ENCODE measurements at places on chromosomes 6 and 20.

DNA sequence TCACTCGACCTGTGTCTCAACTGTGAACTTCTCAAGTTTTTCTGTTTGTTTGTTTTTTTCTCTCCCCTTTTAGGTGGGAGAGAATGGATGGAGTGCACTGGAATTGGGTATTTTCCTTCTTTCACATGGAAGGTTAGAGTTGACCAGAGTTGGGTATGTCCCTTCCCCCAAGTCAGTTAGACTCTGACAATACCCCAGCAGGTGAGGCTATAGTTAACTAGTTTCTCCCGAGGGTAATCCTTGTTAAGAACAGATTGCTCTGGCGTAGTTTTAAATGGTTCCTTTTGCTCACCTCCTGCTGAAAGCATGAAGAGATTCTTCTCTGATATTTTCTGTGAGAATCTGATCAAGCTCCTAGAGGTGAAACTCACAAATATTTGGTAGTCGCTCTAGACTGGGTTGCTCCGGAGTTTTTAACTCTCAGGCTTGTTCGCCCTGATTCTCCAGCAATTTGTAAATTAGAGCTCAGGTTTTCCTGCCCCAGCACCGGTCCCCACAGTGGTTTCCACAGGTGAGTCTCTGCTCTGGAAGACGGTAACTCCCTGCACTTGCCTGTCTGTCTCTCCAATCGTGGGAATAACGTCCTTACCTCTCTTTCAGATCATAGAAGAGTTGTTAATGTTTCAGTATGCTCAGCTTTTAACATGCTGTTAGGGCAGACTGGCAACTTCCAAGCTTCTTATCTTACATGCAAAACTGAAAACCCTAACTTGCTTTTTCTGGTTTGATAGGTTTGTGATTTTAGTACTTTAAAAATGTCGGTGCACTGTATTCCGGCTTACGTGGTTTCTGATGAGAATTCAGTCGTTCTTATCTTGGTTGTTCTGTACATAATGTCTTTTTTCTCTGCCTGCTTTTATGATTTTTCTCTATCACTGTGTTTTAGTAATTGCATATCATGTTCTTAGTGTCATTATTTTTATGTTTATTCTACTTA, 111.2 kb upstream of the HIVEP1 start:
- no peak for DNase-seq

- DNase-seq, result no peak
Observed at GRCh38 chr6:121677571-121677970, 242.1 kb downstream of the GJA1 start.

DNA sequence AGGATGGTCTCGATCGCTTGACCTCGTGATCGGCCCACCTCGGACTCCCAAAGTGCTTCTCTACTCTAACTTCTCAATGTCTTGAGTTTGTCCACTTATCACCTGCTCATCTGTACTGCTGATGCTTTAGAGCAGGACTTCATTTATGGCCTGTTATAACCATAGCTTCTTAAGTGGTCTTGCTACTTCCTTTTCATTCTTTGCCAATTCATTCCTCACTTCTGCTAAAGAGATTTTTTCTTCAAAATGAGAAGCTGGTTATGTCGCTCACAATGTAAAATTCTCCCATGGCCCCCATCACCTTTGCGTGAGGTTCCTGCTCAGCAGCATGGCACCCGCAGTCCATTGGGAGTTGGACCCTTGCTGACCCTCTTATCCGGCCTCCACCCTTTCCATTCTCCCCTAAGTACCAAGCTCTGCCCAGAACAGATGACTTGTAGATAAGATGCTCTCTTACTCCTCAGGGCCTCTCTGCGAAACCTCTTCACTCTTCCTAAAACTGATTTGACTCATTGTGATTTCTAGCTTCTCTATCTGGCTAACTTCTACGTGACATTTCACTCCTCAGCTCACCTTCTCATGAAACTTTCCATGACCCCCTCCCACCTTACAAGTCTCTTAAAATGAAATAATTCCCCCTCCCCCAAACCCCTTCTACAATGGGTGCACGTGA, 13.9 kb upstream of the CD164 start:
- DNase-seq, result no peak

- no peak for DNase-seq
Observed at GRCh38 chr6:139568151-139568955, 193.9 kb upstream of the CITED2 start.

DNA sequence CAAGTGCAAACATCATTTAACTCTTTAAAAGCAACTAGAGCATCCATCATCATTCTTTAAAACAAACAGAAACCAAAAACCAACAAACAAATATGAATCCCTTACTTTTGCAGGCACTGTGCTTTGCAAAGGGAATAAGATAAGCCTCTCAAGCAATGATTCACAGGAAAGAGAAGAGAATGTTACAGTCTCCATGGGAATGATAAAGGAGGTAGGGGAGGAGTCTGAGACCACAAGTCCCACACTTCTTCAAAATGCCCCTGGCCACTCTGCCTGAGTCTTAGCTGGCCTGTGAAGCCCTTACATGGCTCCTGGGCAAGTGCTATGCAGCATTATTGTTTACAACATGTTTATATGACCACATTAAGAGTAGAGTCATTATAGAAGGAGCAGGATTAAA, 257.7 kb upstream of the MARCKS start:
- no peak for DNase-seq

DNA sequence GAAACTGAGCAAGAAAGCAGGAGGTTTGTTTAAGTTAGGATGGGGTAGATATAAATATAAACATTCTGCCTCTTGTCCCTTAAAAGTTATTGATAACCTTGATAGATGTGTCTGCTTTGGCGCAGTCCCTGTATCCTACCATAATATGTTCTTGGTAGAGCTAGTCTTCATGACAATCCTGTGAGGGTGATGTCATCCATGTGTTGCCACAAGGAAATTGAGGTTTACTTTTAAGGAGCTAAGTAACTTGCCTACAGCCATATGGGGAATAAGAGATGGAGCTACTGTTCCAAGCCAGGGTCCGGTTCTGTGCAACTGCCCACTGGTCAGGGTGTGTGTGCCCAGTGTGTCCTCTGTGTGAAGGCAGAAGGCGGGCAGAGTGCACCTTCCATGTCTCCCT, 78.5 kb downstream of the SSR1 start:
- no peak for DNase-seq

- DNase-seq, result no peak
Observed at GRCh38 chr20:50642288-50642803, 49.0 kb downstream of the RIPOR3 start.

DNA sequence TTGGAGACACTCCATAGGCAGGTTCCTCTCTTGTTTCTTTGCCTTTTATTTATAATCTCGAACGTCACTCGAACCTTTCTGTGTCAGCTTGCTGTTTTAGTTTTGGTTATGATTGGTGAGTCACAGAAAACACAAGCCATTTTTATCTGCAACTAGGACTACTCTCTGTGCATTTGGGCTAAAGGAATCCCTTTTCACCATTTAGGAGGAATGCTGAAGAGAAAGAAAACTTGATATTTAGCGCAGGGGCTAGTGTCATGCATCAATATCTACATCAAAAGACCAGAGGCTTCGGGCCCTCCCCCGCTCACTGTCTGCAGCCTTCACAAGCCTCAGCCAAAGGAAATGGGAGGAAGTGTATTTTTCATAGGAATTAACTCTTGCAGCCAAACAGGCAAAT, 507.8 kb upstream of the CITED2 start:
- DNase-seq, result no peak

DNA sequence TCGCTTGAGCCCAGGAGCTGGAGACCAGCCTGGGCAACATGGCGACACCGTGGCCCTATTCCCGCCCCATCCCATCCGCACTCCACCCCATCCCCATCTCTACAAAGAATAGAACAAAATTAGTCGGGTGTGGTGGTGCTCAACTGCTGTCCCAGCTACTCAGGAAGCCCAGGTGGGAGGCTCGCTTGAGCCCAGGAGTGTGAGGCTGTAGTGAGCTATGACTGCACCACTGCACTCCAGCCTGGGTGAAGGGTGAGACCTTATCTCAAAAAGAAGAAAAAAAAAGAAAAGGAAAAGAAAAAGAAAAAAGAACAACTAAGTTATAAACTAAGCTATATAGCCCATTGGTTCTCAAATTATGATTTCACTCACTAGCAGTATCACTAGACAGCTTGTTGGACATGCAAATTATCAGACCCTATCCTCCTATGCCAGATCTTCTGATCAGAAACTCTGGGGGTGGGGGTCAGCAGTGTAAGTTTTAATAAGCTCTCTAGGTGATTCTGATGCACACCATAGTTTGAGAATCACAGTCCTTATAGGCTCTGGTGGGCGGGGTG, 491 bp upstream of the ITCH start:
- no peak for DNase-seq

DNA sequence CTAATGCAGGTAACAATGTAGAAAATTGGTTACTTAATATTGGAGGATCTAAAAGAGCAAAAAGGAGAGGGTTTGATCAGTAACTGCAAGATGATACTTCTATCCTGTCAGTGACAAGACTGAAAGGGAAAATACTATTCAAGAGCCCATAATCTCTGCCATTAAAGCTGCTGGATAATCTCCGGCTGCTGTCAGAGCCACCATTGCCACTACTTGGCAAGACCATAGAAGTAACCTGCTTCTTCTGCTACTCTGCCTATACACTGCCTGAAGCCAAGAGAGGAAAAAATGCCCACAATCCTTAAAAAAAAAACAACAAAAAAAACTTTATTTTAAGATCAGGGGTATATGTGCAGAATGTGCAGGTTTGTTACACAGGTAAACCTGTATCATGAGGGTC, 386.5 kb upstream of the ID4 start:
- no peak for DNase-seq

GRCh38 chr6:141463237-141463977, 669.3 kb upstream of the GJE1 start:
- DNase-seq, result no peak

- DNase-seq, result no peak
Observed at GRCh38 chr6:129440691-129441090, 269.3 kb downstream of the ARHGAP18 start.

DNA sequence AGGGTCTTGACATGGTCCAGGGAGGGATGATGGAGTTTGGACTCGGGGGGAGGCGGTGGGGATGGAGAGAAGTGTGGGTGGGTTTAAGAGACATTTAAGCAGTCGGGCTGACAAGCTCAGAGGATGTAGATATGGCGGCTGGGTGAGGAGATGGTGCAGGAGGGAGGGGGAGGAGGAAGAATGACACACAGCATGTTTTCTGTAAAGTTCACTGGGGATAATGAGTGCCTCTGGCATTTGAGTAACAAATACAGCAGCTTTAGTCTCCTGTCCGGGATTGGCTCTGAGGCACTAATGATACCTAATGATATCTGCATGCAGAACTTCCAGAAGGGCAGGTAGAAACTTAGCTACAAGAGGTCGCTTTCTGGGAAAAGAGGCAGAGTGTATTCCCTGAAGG, 107.8 kb downstream of the DHX35 start:
- DNase-seq, result no peak

- no peak for DNase-seq
Observed at GRCh38 chr20:49896204-49896603, 19.1 kb downstream of the SPATA2 start.

GRCh38 chr20:23530937-23531567, 37.2 kb downstream of the CST9L start:
- no peak for DNase-seq

DNA sequence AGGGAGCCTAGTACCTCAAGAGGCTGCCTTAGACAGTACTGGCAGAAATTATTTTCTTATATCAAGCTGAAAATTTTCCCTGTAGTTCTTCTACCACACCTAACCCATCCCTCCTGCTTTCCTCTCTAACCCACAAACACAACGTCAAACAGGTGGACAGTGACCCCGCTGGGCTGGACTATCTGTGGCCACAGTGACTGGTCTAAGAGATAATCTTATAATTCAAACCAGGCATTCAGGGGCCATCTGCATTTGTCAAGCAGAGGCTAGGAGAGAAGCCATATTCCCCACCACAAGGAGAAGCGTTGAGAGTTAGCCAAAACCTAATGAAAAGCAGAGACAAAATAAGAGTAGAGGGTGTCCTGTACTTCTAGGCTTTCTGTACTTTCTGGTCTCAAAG, 8.2 kb downstream of the HDDC2 start:
- no peak for DNase-seq

DNA sequence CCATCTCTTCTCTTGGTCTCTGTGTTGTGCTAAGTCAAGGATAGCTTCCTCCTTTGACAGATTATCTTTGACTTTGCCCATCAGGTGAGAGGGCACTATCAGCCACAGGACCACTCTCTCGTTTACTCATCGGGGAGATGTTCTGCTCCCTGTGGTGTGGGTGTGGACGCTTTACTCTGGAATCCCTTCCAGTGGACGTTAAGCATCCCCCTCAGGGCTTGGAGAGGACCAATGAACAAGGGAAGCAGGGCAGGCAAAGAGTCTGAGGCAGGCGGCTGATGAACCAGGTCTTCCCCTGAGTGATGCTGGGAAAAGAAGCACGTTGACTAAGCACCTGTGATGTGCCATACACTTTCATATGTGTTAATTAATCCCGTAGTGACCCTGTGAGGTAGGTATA, 21.0 kb upstream of the RNF24 start:
- no peak for DNase-seq

GRCh38 chr20:46811224-46812084, 83.2 kb upstream of the EYA2 start:
- no peak for DNase-seq

DNA sequence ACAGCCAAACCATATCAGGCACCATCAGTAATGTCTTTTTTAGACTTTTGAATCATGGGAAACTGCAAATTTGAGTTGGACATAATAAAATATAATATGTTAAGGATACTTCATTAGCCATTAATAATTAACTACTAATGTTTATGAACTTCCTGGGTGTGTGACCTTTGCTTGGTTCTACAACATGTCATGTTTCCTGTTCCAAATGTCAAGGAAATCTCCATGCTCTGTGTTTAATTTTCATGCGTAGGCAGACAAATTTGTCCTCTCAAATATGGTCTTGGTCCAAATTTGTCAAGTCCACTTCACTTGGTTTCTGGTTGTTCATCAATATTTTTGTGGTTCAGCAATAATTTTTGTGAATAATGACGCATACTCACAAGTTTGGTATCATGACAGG, 410.5 kb downstream of the BMP2 start:
- no peak for DNase-seq

DNA sequence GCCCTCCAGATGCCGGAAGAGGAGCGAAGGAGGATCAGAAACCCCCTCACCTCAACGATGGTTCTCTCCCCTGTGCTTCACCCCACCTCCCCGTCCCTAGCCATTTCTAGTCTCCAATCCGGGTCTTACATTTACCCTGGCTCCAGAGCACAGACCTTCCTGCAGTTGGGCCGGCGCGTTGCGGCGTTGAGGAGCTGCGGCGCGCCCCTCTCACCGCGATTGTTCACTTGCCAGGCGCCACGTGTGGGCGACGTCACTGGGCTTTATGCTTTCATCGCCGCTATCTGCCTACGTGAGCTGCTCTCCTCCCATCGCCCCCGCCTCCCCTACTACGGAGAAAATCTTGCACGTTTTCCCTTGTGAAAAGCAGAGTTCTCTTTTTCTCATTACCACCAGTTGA, at the start of gene CRISP2:
TSS of gene CRISP2 (minus strand) at position 198 of the 400 bp plus-strand sequence. CDS start 4,347 bp downstream, outside the sequence.
- no peak for DNase-seq

- DNase-seq, result peak; percentile 38
Observed at GRCh38 chr6:158605266-158605878, 39.2 kb downstream of the DYNLT1 start.

All from bone marrow (tissue), 2 donors.